ENCODE measurements at places on chromosomes 5 and 9. TPM values are rescaled to one million over a fixed set of nuclear protein-coding genes. Genes with fewer than 3 reads are reported as not detected.

- no peak for DNase-seq
These were observed 42.0 kb upstream of the ORM1 start for GRCh38 chr9:114280636-114281472.

DNA sequence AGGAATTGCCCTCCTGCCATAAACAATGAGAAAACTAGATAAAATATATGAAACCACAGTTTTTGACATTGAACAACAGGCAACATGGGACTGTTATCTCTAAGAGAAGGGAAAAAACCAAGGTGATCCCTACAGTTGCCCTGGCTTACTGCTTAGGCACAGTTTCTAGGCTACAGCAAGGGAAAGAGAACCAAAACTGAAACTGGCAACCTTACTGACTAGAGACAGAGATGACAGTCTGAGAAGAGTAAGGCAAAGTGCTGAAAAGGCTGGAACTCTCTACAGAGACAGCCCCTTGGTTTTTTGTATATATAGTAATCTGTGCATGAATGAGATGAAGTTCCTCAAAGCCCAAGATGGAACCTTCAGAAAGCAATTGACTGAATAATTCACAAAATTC, 36.2 kb upstream of the REEP2 start:
- no peak for DNase-seq

- no peak for DNase-seq
These were observed 267.6 kb upstream of the IRX2 start for GRCh38 chr5:3019045-3019444.

DNA sequence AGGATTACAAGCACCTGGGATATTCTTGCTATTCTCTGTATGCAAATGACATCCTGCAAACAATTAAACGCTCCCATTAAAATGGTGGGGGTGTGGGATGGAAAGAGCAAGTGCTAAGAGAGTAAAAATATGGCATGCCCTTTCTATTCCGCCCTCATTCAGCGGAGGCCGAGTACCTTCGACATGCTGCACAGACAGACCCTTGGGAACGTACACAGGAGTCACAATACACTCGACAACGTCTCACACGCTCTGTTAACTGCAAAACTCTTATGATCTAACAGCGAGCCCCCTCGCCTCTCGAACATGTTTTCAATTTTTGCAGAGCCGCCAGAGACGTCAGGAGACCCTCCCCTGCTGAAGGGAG, 322.2 kb downstream of the CEMIP2 start:
- DNase-seq = no peak

DNA sequence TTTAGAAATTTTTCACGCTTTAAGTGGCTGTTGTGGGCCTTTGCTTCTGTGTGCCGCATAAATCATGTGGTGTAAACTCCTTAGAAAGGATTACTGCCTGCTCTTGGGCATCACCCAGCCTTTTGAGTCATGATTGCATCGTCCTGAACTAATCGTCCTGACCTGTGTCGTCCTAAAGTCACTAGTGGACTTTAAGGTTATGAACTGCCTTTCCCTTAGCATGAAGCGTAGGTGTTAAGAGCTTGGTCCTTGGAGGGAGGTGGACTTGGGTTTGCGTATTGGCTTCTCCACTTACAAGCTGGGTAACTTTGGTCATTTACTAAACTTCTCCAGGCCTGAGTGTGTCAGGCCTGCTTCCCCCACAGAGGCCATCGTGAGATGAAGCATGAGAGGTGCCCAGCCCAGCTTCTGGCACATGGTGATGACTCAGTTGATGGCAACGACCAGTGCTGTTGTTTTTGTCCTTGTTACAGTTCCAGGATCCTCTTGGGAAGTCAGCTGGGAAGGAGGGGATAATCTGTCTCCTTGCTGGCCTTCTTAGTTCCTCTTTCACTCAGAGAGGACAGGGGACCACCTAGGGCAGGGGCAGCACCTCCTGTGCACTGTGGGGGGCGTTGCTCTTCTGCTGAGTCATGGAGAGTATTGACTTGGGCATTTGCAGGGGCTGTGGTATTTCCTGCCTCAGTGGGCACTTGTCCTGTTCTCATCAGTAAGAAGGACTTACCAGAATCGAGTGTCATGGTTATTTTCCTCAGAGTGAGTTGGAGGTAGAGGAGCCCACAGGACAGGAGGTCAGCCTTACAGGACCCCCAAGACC, 54.2 kb upstream of the NCS1 start:
- no peak for DNase-seq

DNA sequence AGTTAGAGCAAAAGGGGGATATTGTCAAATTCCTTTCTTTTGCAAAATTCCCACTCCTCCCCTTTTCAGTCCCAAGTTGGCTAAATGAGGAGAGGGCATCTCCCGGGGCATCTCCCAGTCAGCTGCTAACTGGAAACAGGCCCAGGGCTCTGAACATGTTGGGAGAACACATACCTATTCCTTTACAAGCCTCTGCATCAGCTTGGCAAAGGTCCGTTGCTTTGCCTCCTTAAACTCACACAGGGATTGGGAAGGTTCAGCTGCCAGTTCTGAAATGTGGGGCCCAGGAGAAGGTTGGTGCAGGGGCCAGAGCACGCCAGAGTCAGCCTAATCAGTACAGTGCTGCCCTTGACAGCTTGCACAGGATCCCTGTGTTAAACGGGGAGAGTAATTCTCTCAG, 11.0 kb upstream of the DMRT3 start:
- no peak for DNase-seq

DNA sequence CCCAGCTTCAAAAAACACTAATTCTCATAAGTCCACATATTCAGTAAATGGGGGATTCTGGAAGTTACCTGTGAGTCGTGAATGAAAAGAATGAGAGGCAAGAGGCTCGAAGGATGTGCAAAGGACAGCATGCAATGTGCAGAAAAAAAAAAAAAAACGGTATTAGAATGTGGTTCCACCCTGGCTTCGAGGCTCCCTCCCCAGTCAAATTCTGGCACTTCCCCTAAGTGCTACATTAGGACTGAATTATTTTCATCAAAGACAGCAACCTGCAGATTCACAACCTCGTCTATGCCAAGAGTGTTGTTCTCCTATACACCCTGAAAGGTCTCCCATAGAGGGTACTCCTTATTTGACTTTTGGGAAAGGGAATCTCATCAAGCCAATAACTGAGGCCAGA, 16.5 kb downstream of the CAPSL start:
- DNase-seq = no peak

GRCh38 chr9:21434202-21435014, 5.8 kb upstream of the IFNA1 start:
- no peak for DNase-seq

DNA sequence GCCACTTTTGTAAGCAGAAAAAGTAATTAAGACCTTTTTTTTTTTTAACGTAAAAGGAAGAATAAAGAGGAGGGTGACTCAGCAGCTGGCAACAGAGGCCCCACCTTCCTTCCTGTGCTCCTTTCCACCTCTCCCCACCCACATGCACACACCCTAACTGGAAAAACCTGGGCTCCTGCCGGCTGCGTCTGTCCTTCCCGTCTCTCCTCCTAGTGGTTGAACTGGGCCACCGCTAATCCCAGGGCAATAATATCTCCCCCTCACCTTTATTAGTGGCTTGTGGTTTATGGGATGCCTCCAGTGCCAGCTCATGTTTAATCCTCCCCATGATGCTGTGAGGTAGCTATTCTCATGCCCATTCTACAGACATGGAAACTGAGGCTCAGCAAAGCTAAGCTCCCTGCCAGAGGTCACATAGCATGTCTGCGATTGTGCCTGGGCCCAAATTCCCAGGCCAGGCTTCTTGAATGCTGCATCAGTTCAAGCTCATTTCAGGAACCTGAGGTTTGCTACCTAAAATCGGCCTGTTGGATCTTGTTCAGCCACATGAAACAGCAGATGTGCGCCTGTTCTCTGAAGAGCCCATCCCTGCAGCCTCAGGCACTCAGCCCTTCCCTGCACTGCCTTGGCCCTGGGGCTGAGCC, 60.9 kb upstream of the IL17B start:
- no peak for DNase-seq

GRCh38 chr5:93302711-93303110, 278.3 kb downstream of the NR2F1-AS1 start:
- DNase-seq = no peak

DNA sequence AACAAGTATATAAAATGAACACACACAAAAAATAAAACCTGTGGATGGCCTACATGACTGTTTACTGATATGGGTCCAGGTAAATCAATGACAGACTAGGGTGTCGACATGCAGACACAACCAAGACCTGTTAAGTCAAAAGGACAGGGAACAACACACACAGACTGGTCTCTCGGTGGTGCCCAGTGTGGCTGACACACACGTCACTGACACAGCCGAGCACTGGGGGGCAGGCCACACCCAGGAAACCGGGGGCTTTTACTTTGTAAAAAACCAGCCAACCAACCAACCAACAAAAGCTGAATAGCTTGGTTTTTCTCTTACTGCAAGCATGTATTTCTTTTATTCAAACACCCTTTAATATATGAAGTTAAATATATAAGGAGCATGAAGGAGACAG, 5.0 kb downstream of the FAM163B start:
- no peak for DNase-seq

DNA sequence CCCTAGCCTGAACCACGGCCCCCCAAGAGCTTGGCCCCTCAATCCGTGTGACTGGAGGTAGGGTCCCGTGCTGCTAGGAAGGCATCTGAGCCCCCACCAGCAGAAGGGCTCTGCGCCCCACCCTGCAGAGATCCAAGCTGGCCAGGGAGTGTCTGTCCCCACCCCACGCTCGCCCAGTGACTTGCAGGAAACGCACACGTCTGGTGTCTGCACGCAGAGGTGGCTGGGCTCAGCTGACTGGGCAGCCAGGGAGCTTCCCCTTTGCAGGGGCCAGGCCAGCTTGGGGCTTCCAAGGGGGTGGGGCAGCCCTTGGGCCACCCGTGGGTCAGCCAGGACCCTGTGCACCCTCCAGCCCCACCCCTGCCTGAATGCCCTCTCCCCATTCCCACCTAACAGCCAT, 24.3 kb downstream of the NOTCH1 start:
- DNase-seq = no peak

DNA sequence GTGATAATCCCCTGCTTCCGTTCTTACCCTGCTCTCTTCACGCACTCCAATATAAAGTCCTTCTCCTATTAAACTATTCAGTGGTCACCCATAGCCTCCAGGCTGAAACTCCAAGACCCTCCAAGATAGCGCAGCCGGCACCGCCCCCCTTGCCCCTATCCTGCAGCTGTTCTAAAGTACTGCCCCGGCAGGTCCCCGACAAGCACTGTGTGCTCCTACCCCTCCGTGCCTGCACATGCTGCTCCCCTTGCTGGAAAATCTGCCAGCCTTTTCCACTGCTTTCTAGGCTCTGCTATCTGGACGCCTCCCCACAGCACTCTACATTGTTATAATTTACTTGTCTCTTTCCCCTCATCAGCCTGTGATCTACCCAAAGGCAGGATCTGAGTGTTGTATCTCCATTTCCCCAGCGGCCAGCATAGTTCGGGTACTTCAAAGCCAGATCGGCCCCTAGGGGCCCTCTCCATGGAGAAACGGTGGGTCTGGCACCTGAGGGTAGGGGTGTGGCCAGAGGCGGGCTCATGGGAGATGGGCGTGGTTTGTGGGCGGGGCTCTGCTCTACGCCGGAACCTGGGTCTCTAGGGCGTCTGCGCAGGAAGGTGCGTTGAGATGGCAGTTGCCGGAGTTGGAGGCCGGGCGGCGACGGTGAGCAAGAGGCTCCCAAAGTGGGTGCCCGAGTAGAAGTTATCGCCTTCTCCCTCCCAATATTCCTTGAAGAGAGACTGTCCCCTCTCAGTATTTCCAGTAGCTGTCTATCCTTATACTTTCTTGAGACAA, 83.5 kb upstream of the RUSC2 start:
- DNase-seq = peak; percentile 5

DNA sequence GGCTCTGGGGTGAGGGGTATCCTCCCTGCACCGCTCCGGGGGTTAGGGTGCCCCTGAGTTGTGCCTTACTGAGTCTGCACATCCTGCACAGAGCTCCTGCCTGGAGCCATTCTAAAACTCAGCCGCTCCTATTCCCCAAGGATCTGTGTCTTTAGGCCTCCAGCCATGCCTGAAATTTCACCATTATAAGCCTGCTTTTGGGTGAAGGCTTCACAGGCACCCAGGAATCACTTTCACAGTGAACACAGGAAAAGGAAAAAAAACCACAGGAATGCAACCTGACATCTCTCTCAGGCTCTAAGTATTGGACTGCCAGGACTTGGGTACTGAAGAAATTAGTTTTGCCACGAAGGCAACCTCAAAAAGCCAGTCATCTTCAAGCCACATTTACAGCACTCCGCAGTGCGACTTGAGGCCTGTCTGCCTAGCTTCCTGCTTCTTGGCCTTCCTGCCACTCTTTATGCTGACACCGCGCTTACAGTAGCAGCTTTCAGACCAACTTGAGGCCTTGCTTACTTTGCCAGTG, 30.9 kb downstream of the GALNT10 start:
- peak; percentile 63 for DNase-seq

DNA sequence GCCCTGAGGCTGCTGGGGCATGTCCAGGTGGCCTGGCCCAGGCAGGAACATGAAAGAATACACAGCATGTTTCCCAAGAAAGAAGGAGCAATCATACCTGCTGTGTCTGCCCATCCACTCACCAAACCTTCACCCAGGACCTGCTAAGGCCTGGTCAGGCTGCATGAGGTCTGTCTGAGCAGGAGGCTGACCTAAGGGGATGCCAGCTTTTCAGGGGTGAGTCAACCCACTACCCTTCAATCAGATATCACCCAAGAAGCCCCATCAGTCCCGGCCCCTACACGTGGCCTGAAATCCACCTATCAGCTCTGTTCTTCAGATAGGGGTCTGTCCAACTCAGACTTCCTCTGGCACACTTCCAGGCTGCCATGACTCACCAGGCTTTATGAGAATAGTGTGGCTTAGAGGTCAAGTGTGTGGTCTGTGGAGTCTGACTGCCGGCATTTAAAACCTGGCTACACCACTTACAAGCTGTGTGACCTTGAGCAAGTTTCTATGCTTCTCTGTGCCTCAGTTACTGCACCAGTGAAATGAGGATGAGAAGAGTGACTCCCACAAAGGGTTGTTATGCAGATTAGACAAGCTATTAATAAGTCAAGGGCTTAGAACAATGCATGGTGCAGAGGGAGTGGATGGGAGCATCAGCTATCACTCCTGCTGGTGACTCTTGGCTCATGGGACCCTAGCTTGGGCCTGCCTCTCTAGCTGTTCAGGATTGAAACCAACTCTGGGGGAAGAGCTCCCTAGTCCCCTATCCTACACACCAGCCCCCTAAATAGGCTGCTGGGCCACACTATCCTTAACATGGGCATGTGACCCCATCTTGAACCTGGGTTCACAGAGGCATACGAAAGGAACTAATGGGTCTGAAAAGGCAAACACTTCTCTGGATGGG, 130.3 kb downstream of the PAX5 start:
- no peak for DNase-seq

DNA sequence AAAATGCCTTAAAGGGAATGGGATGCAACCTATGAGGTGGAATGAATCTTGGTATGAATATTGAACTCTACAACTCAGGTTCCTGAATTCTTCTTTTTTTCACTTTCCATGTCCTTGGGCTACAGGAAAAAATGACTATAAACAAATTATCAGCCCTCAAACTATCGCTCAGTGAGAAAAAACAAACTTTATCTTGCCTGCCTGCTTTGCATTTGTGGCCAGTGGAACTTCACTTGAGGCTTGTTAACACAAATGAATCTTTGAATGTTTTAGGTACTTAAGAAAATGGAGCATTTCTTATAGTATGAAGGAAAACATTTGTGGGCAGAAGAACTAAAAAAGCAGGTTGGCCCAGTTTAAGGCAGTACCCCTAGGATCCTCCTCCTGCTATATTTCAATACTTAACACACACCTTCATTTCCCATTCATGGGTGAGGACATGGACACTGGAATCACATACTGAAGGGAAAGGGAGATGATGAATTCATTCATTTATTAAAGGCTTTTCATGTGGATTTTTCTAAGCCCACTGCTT, 34.1 kb downstream of the ELOVL7 start:
- DNase-seq = no peak

The HAVCR1 gene
- total RNA-seq = 2.4 TPM

The EDIL3 gene
- total RNA-seq = not detected

The TAL2 gene
- total RNA-seq = not detected

The PITX1 gene
- 1.1 TPM for total RNA-seq

The ERBIN gene
- total RNA-seq = 32.9 TPM

The HRH2 gene
- total RNA-seq = 94.7 TPM
